Psoas muscle (tissue), 8 donors: ENCODE measurements at places on chromosomes 6 and 20.

DNA sequence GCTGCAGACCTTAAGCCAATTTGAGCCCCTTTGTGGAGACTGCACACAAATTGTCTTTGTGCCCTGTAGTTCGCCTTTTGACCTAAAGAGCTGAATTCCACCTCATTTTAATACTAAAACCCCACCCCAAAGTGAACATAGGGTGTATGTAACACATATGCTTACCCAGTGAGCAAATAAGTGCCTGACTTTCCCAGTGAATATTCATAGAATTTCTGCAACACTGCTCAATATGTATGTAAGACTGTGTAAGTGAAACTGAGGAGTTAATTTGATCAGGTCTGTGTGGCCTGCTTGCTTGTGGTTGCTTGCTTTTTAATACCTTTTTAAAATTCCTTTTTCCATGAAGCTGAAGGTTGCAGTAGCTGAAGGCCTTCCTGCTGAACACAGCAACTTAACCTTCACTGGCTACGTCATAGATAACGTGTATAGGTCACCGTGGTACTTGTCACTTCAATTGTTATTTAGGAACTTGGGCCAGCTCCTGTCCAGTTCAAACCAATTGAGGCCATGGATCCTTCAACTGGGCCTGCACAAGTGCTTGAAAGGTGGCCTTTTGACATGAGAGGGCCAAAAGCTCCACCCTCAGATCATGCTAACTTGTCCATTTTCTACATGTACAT lies 131.7 kb upstream of the BTBD3 start:
- DNase-seq = no peak

DNA sequence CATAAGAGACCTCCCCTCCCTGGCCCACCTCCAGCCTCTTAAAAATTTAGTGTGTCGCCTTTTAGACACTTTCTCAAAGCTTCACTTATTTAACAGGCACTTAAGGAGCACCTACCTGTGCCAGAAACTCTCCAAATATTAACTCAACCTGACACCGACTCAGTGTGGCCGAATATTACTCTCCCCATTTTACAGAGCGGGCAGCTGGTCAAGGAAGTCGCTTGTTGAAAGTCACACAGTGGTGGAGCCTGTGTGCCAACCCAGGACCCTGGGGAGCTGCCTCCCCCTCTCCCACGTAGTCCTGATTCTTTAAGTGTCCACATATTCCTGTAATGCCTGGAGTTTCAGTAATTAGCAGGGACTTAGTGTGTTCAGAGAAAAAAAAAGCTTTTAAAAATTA lies 1.0 kb upstream of the PMEPA1 start:
- no peak for DNase-seq

GRCh38 chr6:150227281-150227680 lies 84.4 kb downstream of the PPP1R14C start:
- DNase-seq = no peak

GRCh38 chr20:37796733-37797132 lies 102.9 kb downstream of the CTNNBL1 start:
- no peak for DNase-seq
